ENCODE measurements at places on chromosomes 2 and 18.

- DNase-seq = no peak
Observed at GRCh38 chr2:19033240-19033639, 325.2 kb downstream of the OSR1 start.

GRCh38 chr18:74453016-74453566 lies 4.0 kb downstream of the DIPK1C start:
- DNase-seq = no peak

- no peak for DNase-seq
Observed at GRCh38 chr18:79479761-79480161, 84.0 kb downstream of the NFATC1 start.

- DNase-seq = no peak
Observed at GRCh38 chr18:56391931-56392590, 246.3 kb downstream of the TXNL1 start.

DNA sequence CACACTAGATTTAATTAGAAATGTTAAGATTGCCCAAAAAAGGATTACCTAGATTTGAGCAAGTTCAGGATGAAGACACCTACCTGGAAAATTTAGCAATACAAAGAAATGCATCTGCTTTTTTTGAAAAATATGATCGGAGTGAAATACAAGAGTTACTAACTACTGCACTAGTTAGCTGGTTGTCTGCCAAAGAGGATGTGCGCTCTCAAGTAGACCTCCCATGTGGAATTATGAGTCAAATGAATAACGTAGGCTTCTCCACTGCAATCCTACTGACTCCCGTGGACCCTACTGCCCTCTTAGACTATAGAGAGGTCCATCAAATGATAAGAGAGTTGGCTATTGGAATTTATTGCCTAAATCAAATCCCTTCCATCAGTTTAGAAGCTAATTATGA lies 2.0 kb downstream of the ANKAR start:
- DNase-seq = no peak

DNA sequence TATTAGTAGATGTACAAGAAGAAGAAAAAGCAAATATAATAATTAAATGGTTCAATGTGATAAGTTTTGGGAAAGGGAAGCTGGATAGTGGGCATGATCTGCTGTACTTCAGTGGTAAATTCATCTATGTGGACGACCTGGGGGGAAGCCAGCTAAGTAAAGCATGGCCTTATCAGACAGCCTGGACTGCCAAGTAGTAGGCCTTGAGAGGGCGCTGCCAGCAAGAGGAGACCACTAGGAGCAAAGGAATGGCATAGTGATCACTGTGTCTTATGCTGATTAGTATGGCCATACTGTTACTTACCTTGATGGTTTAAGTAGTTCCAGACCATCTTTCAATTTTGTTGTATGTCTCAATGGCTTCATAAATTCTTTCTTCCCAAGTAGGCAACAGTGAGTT lies 287.6 kb downstream of the SETBP1 start:
- no peak for DNase-seq

GRCh38 chr2:8346706-8347430 lies 335.0 kb upstream of the ID2 start:
- DNase-seq = no peak

DNA sequence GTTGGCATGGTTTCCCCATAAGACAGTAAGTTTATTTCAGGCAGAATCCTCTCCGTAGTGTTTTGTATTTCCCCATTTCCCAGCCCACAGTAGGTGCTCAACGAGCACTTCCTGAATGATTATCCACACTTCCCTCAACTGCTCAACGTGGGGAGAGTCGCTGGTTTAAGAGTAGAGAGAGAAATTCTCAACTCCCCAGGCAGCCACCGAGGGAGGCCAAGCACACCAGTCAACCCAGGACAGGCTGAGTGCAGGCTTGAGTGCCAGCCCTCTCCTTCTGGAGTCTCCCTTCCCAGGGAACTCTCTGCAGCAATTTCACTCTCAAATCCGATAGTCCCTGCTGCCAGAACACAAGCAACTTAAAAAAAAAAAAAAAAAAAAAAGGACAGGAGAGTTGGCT lies 92.0 kb upstream of the LMAN1 start:
- DNase-seq = no peak

DNA sequence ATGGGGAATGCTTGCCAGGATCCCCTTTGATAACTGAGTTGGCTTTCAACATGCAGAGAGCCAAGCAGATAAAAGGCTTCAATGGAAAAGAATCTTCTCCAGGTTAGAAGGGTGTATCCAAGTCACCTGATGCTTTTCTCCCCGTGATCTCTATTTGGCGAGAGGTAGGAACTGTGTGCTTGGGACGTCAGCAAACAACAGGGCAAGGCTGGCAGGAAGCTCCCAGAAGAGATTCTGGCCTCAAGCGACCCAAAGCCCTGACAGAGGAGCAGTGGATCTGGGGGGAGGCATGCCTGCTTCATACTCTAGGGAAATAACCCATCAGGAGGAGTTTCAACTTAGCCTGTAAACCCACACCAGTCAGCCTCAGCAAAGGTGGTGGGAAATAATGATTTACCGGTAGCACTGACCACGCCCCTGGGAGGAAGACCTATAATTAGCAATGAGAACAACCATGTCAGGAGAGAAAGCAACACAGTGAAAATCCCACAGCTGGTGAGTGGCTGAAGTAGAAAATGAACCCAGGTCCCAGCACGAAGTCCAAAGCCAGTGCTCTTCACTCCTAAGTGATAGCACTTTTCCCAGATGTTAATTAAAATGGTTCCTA lies 76.3 kb upstream of the SEC11C start:
- no peak for DNase-seq

- no peak for DNase-seq
Observed at GRCh38 chr2:184032983-184033382, 565.3 kb upstream of the ZNF804A start.

GRCh38 chr2:159156834-159157233 lies 129.7 kb downstream of the WDSUB1 start:
- no peak for DNase-seq

GRCh38 chr2:217108086-217108485 lies 248.2 kb upstream of the TNP1 start:
- no peak for DNase-seq

- DNase-seq = no peak
Observed at GRCh38 chr2:20456636-20457426, 10.0 kb downstream of the RHOB start.

- no peak for DNase-seq
Observed at GRCh38 chr2:175154661-175155082, 13.3 kb downstream of the ATF2 start.

GRCh38 chr2:135149251-135149650 lies 97.2 kb downstream of the RAB3GAP1 start:
- DNase-seq = no peak

GRCh38 chr2:120604767-120605166 lies 130.9 kb upstream of the GLI2 start:
- DNase-seq = no peak

DNA sequence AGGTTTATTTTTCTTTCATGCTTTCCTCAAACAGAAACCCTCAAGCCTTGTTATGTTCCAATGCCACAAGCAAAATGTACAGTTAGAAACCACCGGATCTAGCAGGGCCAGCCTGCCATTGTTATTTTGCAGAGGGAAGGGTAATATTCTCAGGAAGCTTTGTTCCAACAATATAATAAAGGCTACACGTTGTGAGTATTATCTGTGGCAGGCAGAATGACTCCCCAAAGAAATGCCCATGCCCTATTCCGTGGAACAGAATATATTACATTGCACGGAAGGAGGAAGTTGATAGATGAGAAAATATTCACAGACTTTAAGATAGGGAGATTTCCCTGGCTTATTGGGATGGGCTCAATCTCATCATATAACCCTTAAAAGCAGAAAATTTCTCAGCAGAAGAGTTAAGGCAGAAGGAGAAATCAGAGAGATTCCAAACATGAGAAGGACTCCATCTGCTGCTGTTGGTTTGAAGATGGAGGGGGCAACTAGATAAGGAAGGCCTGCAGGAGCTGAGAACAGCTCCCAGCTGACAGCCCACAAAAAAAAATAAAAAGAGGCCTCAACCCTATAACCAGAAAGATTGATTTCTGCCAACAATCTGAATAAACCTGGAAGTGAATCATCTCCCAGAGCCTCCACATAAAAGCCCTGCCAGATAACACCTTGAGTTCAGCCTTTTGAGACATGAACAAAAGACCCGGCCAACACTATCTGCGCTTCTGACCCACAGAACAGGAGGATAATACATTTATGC lies 466.6 kb downstream of the LPIN1 start:
- no peak for DNase-seq

DNA sequence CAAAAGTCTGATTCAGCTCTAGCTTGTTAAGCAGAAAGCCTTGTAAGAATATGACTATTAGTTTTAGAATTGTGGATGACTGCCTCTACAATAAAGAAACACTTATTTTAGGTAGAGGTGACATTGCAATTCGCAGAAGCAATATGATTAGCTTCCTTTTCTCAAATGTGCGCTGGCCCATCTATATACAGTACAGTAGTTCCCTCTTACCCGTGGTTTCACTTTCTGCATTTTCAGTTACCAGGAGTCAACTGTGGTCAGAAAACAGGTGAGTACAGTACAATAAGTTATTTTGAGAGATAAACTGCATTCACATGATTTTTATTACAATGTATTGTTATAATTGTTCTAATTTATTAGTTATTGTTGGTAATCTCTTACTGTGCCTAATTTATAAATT lies 405.1 kb downstream of the GPD2 start:
- no peak for DNase-seq

GRCh38 chr2:42103829-42104228 lies 56.0 kb downstream of the PKDCC start:
- no peak for DNase-seq

- no peak for DNase-seq
Observed at GRCh38 chr18:11570769-11571412, 38.5 kb upstream of the SLC35G4 start.

GRCh38 chr2:49403637-49404036 lies 249.3 kb upstream of the FSHR start:
- no peak for DNase-seq

DNA sequence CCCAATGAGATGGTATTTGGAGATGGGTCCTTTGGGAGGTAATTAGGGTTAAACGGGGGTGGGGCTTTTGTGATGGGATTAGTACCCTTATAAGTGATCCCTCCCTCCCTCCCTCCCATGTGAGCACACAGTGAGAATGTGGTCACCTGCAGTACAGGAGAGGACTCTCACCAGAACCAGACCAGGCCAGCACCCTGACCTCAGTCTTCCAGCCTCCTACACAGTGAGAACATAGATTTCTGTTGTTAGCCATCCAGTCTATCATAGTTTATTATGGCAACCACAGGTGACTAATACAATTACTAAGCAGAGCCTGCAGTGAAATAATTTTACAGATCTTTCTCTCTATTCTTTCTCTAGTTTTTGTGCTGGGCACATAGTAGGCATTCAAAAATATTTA lies 137.7 kb upstream of the PKDCC start:
- DNase-seq = no peak

GRCh38 chr2:129748250-129748649 lies 231.2 kb upstream of the RAB6C start:
- no peak for DNase-seq

GRCh38 chr2:134936691-134937090 lies 18.1 kb downstream of the CCNT2 start:
- no peak for DNase-seq

GRCh38 chr2:75494137-75494769 lies 66.5 kb downstream of the EVA1A start:
- DNase-seq = no peak

DNA sequence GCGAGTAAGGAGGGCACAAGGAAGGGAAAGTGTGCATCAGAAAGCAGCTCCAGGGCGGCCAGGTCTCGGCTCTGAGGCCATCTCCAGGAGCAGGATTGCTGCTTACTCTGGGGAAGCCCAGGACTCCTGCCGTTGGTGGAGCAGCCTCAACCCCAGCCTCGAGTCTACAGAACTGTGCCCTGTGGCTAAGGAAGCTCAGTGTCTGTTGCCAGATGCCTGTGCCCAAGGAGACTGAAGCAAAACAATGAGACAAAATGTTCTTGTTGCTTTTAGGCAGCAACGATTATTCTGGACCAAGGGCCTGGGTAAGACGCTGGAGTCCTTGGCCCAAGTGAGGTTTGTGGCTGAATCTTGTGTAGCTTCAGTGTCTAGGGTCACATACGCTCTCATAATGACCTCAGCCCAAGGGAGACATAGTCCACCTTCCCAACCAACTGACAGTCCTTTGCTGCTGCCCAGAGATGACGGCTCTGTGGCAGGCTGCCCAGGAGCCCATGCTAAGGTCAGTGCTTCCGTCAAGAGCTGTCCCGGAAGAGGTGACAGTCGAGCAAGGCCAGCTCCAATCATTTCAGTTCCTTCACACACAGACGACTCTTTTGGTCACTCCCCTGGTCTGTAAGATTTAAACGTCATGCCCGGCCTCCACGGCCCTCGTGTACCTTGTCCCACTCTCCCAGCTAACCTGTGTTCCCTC lies 223.8 kb downstream of the TTC32 start:
- DNase-seq = no peak

DNA sequence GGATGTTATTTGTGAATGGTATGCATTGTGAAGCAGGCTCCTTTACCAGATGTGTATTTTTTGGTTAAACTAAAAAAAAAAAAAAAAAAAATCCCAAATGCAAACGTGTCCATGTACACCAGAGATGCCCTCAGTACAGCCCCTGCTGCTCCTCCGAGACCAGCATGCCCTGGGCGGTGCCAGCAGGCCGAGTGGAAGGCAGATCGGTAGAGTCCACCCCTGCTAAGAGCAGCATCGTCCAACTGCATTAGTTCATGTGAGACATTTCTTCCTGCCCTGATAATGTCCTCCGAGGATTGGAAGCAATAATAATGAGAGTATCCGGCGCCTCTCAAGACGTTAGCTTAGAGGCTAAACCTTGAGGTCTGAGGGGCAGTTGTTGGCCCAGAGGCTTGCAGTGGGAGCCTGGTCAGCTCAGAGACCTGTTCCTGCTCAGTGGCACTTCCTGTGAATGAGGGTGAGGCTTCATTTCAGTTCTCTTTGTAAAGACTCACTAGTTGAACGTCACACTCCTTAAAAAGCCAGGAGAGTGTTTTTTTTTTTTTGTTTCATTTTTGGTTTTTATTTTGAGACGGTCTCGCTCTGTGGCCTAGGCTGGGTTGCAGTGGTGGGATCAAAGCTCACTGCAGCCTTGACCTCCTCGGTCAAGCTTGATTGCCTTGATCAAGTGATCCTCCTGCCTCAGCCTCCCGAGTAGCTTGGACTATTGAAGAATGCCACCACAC lies 5.6 kb downstream of the SLC66A3 start:
- no peak for DNase-seq

GRCh38 chr2:111118481-111118980 lies 2.2 kb upstream of the BCL2L11 start:
- DNase-seq = no peak

- no peak for DNase-seq
Observed at GRCh38 chr2:43215673-43216255, 10.6 kb downstream of the ZFP36L2 start.

GRCh38 chr18:3463051-3463450 lies 13.1 kb downstream of the TGIF1 start:
- no peak for DNase-seq

- no peak for DNase-seq
Observed at GRCh38 chr18:45359275-45360009, 255.8 kb upstream of the SLC14A2 start.

DNA sequence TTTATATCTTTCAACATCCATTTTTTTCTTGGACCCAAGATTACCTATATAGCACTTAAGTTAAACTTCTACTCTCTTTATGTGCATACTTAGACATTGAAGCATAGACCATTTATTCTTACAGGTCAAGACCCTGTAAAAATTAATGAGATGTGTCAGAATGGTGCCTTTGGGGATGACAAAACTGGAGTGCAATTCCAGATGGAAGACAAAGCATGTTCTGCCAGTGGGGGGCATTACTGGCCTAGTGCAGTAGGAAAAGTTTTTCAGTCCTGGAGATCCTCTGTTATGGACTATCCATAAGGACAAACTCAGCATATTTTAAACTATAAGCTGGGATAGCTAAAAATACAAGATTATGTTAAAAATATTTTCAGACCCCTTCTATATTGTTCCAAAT lies 57.8 kb upstream of the MMADHC start:
- no peak for DNase-seq

Measured in amygdala (tissue), 56 donors.